ENCODE measurements at places on chromosomes 13 and 19.
A peak's percentile ranks its signal among the peaks of the same experiment; 100 is the strongest.

- no peak for DNase-seq
These were observed 22.0 kb upstream of the TPT1 start for GRCh38 chr13:45362939-45363338.

DNA sequence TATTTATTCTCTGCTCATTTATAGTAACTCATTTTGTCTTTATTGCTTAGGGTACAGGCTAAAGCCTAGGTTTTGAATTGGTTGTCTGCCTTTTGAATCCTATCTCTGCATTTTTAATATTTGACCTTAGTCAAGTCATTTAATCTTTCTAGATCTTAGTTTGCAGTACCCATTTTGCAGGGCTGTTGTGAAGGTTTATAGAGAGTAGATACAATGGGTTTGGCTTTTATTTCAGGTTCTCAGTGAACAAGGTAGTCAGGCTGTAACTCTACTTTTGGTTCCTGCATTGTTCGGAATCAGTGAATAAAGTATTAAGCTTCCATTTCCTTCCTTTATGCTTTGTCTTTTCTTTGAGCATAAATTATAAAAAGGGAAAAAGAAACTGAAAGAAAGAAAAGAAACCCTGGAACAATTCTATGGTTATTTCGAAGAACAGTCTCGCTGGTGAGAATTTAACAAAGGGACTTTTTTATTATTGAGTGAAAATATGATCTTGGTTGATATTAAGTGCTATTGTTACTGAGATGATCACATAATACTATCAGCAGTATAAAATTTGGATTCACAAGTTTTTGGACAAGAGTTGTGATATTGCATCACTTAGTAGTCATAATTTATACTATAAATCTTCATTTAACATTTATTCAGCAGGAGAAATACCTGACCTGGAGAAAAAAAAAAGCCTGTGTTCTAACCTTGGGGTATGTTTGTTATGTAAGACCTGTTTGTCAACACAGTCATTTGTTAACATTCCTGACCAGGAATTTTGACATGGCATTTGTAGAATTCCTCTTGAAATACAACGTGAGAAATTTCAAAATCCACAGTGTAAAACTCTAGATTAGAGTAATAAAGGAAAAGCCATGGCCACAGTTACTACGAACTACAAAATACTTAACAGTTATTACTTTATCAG is 91.3 kb downstream of the ZMYM2 start:
- DNase-seq: no peak

DNA sequence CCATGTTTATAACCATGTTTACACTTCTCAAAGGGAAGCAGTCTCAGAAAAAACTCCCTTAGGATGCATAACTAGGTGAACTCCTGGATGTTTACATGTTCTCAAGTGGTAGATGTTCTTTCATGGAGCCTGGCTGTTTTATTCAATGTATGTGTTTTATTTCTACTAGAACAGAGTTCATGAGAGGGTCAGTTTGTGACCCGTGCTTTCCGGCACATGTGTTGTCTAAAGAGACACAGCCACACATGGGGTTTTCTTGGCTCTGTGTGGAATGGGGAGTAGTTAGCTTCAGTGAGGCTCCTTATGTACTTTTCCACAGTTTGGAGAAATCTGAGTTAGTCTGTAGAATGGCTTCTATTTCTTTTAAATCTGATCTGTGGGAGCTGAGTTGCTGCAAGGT is 60.9 kb downstream of the ATP8A2 start:
- DNase-seq: no peak

GRCh38 chr19:18167975-18168645 is 5.5 kb upstream of the IFI30 start:
- no peak for DNase-seq

GRCh38 chr13:45627656-45628055 is 12.1 kb upstream of the ERICH6B start:
- no peak for DNase-seq

GRCh38 chr13:32501064-32501463 is 37.5 kb downstream of the N4BP2L2 start:
- no peak for DNase-seq

GRCh38 chr13:84661718-84662117 is 779.4 kb upstream of the SLITRK1 start:
- DNase-seq: no peak

GRCh38 chr19:7199613-7200533 is 94.3 kb downstream of the INSR start:
- no peak for DNase-seq

DNA sequence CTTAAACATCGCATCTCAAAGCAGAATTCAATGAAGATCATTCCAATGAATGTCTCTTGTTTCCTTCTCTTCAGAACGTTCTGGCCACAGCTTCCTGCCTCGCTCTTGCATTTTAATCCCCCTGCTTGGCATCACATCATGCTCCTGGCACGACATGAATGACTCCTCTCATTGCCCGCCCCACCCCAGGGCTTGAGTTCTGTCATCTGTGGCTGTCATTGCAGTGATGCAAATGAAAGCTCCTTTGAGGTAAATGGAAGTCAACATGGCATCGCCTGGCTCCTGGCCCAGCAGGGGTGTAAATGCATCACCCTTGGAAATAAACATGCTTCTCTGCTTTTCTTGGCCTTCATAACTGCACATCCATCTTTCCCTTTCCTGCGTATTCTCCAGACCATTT is 48.6 kb downstream of the SCEL start:
- peak; percentile 77 for DNase-seq

- no peak for DNase-seq
These were observed 79.7 kb downstream of the STARD13 start for GRCh38 chr13:33205804-33206221.

- no peak for DNase-seq
These were observed 62.7 kb downstream of the TSHZ3 start for GRCh38 chr19:31286491-31286890.

Data from epithelial cell of esophagus (primary cell).